ENCODE measurements at places on chromosomes 16 and 17. TPM values are rescaled to one million over a fixed set of nuclear protein-coding genes. Genes with fewer than 3 reads are reported as not detected.

KRTAP16-1 gene
- not detected for total RNA-seq

GRCh38 chr16:54846766-54847165 is 83.9 kb upstream of the IRX5 start:
- no peak for DNase-seq

ITGB3 gene
- 0.06 TPM for total RNA-seq

GRCh38 chr17:15954222-15954621 is 9.3 kb downstream of the ADORA2B start:
- DNase-seq = no peak

- DNase-seq = peak; percentile 38
Measured at GRCh38 chr17:80938556-80938955, 53.1 kb upstream of the CHMP6 start.

GRCh38 chr17:82232322-82232820 is 3.5 kb downstream of the SLC16A3 start:
- no peak for DNase-seq

GRCh38 chr17:6843241-6843880 is 11.8 kb upstream of the TEKT1 start:
- DNase-seq = no peak

GRCh38 chr16:28933171-28933570 is 1.4 kb downstream of the CD19 start:
- no peak for DNase-seq

DNA sequence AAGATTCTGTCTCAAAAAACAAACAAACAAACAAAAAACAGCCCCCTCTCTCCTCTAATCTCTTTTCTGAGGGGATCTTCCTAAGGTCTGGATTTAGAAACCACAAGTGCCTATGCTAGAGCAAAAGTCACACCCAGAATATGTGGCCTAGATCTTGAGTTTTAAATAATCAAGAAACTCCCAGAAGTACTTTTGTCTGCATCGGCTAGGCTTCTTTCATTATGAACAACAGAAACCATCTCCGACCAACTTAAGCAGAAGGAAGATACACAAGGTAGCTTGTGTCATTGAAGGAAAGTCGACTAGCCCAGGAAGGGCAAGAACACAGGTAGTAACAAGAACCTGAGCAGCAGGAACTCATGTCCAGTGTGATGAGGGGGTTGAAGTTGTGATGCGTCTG is 73.9 kb upstream of the KIFC3 start:
- no peak for DNase-seq

- DNase-seq = no peak
Measured at GRCh38 chr16:51242296-51242994, 91.4 kb upstream of the SALL1 start.

- DNase-seq = no peak
Measured at GRCh38 chr17:41785091-41785858, 1.2 kb downstream of the JUP start.

MMP15 gene
- total RNA-seq = 0.12 TPM

C17orf78 gene
- not detected for total RNA-seq
